Myocyte (in vitro differentiated cells): ENCODE measurements at places on chromosomes 5 and 9. TPM values are rescaled to one million over a fixed set of nuclear protein-coding genes. Genes with fewer than 3 reads are reported as not detected.
A peak's percentile ranks its signal among the peaks of the same experiment; 100 is the strongest.

Gene HMCN2
- 0.13 and 0.21 TPM in 2 replicates for total RNA-seq

Gene KCNN2
- not detected in 2 replicates for total RNA-seq

Gene OTULINL
- 0.05 and 0.16 TPM in 2 replicates for total RNA-seq

Gene NFIB
- 8.9 and 9.1 TPM in 2 replicates for total RNA-seq

Gene CTXN3
- not detected in 2 replicates for total RNA-seq

Gene SMIM33
- not detected in 2 replicates for total RNA-seq

Gene CD180
- total RNA-seq, result 0.51 TPM in 1 of 2 replicates, not detected in the other

- no peak for DNase-seq
These were observed 52.5 kb upstream of the RPS23 start for GRCh38 chr5:82330530-82331270.

DNA sequence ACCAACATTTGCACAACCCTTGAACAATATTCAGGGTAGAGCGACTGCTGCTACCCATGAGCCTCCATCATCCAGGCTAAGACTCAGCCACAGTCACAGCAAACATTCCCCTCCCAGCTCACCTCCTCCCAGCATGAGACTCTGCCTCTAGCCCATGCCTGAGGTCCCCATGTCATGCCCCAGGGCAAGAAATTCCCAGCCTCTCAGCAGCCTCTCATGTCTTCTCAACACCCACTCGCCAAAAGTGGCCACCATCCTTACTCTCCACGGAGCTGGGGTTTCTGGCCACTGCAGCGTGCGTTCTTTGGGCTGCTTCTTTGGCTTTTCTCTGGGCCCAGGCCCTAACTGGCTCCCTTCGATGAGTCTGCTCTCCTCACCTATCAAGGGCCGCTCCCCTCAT lies 82.2 kb downstream of the NSUN2 start:
- no peak for DNase-seq

- DNase-seq, result peak; percentile 71
These were observed 35.3 kb downstream of the CPEB4 start for GRCh38 chr5:173923218-173924095.

- DNase-seq, result no peak
These were observed 530.3 kb downstream of the RASEF start for GRCh38 chr9:82532504-82533180.

DNA sequence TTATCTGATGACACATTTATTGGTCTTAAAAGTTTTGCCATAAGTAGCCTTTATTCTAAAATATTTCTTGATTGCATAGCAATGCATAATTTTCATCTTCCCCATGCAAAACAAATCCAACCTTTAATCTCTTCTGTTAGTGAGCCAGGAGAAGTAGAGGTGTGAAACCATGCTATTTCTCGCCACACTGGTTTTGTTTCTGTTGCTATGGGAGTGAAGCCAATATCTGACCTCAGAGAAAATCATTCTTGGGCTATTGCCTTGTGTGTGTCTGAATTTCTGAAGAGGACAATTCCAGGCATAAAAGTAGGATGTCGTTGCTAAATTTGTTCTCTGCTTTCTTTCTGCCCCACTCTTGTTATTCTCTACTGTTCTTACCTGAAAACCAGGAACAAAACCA lies 183.6 kb downstream of the PTTG1 start:
- DNase-seq, result no peak

DNA sequence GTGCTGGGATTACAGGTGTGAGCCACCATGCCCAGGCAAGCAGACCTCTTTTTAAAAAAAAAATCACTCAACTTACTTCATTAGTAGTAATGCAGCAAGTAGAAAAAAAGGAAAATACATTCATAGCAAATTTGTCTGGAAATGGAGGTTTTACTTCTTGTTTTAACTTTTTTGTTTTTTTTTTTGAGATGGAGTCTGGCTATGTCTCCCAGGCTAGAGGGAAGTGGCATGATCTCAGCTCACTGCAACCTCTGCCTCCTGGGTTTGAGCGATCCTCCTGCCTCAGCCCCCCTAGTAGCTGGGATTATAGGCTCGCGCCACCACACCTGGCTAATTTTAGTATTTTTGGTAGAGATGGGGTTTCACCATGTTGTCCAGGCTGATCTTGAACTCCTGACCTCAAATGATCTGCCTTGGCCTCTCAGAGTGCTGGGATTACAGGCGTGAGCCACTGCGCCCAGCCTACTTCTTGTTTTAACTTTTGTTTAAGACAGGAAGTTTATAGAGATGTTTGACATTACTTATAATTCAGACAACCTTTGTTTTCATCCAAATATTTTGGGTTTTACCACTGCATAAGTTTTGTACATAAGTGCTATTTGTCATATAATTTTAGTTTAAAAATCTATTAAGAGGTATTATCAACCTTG lies 26.5 kb downstream of the UBE2R2 start:
- DNase-seq, result no peak

- peak; percentile 89 for DNase-seq
These were observed 68.4 kb downstream of the SLC25A46 start for GRCh38 chr5:110807169-110807568.

GRCh38 chr5:107957051-107957450 lies 286.3 kb upstream of the EFNA5 start:
- DNase-seq, result no peak

DNA sequence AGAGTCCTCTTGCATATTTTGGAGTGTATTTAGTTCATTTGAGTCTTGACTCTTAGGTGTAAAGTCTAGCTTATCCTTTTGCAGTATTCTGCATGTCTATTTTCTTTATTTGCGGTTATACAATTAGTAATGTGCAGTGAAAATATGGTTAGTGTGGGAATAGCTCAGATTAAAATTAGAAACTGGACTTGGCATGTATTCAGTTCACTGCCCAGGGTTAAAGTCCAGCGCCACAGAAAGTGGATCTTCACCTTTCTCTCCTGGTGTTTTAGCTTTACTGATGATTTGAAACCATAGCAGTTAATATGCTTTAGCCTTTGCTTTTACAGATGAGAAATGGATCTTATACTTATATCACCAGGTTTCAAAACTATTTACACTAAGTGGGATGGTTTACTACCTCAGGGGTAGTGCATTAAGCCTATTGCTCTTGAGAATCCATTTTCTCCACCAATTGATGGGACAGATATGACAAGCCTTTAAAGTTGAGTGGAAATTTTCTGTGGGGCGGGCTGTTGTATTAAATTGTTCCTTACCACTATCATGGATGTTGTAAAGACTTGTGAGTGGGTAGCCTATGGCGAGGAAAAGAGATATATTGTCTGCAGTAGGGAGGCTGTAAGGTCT lies 48.9 kb downstream of the PBX3 start:
- DNase-seq, result no peak

- peak; percentile 73 for DNase-seq
These were observed 57.7 kb downstream of the PDE6A start for GRCh38 chr5:149886692-149887470.

- peak; percentile 47 for DNase-seq
These were observed 25.9 kb upstream of the AP3B1 start for GRCh38 chr5:78320401-78320800.

DNA sequence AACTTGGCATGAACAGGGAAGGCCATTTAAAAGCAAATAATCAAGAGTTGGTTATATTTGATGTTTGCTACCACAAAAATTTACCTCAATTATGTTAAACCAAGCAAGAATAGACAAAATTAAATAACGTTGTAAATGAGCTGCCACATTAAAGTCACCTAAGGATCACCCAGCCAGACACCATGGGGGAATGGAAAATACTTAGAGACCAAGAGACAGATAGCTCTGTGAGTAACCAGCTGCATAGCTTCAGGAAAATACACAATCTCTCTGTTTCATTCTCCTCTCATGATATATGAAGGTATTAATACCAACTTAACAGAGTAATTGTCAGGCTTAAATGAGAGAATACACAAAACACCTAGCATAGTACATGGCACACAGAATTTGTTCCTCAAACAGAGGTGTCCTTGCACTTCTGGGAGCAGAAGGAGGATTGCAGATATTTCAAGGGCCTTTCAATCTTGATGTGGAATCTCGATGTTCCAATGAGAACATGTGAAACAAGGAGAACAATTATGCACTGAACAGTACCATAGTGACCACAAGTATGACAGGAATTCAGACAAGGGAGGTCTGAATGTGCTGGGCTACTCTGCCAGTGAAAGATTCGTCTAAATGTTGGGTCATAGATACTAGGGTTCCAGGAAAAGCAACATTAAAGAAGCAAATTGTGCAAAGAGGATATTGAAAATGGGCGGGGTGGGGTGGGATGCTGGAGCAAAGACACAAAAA lies 18.6 kb downstream of the JAKMIP2 start:
- peak; percentile 6 for DNase-seq

- DNase-seq, result no peak
These were observed 23.5 kb upstream of the NKX2-5 start for GRCh38 chr5:173258466-173258865.
